Activated CD8-positive, alpha-beta memory T cell treated with anti-CD3 and anti-CD28 coated beads for 1 hour (primary cell): ENCODE measurements at places on chromosomes 4 and X.

GRCh38 chr4:11480683-11481082 is 52.0 kb upstream of the HS3ST1 start:
- no peak for DNase-seq

DNA sequence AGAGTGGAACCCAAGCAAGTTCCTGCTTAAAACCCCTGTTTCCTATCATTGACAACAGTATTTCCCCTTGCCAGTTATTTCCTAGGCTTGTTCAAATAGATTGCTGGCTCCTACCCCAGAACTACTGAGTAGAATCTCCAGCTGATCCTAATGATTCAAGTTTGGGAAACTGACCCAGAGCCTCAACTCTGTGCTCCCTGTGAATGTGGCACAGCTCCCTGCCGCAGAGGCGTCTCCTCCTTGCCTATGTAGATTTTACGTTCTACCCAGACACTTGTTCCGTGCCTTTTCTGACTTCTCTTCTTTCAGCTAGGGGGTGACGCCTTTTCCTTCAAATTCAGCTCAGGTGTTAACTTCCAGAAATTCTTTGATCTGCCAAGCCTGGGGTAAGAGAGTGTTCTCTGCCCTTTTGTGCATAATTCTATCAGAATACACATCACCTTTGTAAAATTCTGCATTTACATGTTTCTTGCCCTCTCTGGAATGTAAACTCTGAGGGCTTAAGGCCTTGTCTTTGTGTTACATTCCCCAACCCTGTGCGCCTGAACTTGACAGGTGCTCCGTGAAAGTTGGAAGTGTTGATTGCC is 4.4 kb downstream of the LSM6 start:
- no peak for DNase-seq

- DNase-seq, result no peak
Observed at GRCh38 chrX:129728061-129728460, 10.7 kb upstream of the XPNPEP2 start.

- DNase-seq, result no peak
Observed at GRCh38 chr4:43999669-44000068, 448.9 kb downstream of the KCTD8 start.

DNA sequence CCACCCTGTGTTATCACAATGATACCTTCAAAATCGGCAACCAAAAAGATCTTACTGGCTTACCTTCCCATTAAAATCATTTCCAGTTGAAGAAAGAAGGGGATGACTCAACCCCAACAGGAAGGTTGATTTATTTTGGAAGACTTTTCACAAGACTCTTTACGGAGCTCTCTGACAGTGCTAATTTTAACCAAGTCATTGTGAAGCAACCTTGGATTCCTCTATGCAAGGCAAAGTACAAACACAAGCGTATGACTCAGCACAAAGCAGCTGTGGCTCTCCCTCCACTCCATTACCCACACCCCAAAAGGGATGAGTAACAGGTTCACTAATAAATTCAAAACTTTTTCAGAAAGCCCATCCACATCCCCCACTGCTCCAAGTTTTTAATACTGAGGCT is 213.8 kb upstream of the FGF13 start:
- DNase-seq, result no peak

- no peak for DNase-seq
Observed at GRCh38 chr4:98662626-98663225, 4.3 kb upstream of the TSPAN5 start.

- no peak for DNase-seq
Observed at GRCh38 chr4:74203467-74203866, 45.5 kb downstream of the MTHFD2L start.

DNA sequence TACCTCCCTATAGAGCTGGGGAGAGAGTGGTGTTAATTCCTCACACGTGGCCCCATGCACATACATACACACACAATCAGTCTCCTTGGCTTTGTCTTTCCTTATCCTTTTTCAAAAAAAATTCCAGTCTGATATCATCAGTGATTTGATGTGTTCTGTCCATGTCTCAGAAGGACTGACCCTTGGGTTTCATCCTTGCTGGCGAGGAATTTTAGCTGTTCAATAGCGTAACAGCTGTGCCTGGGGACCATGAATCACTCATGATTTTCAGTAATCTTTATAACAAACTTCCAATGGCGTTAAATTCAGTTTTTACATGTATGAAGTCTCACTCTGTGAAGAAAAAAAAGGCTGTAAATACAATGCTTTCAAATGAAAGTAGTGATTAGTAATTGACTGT is 204.6 kb downstream of the RBMX2 start:
- no peak for DNase-seq

GRCh38 chr4:159271856-159272255 is 169.0 kb downstream of the RAPGEF2 start:
- no peak for DNase-seq

DNA sequence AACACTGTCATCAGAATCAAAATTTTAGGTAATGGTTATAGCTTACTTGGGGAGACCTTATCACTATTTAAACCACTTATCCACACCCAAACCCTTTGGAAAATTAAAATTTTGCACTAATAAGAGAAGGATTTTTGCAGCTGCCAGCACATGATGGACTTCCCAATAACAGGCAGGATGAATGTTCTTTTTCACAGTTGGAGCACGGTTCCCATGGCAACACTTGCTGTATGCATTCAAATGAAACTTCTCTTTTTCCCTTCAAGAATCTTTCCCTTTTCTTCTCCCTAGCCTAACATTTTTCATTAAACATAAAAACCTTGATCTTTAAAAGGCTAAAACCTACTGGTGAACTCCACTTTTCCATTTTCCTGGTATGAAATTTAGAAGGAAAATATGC is 768.2 kb downstream of the KCTD8 start:
- DNase-seq, result no peak

DNA sequence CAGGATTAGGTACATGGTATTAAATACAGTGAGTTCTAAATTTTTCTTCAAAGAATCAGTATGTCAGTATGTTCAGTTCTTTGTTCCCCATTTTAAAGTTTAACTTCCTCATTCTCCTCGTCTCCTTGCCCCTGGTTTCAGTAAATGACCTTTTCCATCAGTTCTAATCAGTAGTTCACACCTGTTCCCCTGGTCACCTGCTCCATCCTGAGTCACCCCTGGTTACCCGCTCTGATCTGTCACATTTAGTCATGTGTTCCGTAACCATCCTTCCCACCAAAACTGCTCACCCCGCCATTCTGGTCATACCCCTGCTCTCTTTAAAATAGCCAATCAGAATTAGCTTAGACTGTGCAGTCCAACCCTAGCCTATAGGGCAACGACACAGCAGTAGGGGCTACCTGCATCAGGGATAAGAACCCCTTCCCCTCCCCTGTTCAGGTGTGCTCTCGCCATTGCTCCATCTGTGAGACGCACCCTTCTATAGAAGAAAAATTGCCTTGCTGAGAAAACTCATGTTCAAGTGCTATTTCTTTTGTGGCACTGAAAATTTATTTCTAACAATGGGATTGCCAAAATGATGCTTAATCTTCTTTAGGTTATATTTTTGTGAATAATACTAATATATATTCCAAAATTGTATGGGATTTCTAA is 181.3 kb downstream of the OR13H1 start:
- no peak for DNase-seq

GRCh38 chrX:151184705-151185104 is 8.3 kb downstream of the GPR50 start:
- DNase-seq, result no peak

DNA sequence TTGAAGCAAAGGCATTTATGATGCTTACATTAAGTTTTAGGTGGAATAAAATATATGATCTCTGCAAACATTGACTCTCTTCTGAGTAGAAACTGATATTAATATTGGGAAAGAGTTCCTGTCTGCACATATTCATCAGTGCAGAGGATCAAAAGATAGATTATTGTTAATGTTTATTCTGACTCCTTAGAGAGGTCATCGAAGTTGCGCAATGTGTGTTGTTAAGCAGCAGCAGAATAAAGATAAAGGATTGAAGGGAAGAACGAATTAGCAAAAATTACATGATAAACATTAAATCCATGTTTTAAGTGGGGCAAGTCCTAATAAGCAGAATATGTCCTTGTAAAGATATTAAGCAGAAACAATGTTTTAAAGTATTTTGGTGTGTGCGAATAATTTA is 72.6 kb upstream of the MBNL3 start:
- DNase-seq, result no peak

- DNase-seq, result no peak
Observed at GRCh38 chr4:4673070-4673469, 131.2 kb upstream of the STX18 start.

- no peak for DNase-seq
Observed at GRCh38 chrX:7318241-7318640, 170.3 kb upstream of the PUDP start.

DNA sequence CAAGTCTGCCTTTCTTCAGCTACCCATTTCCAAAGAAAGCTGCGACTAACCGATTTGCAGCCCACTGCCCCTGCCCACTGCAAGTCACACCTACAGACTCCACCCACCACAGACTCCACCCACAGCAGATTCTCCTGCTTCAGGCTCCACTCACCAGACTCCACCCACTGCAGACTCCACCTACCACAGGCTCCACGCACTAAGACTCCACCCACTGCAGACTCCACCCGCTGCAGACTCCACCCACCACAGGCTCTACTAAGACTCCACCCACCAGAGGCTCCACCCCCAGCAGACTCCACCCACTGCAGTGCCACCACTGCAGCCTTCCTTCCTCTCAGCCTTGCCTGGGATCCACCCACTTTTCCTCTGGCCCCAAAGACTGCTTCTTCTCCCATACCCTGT is 41.3 kb downstream of the ABLIM2 start:
- DNase-seq, result no peak

GRCh38 chrX:24242649-24243175 is 71.2 kb downstream of the SUPT20HL2 start:
- DNase-seq, result no peak

DNA sequence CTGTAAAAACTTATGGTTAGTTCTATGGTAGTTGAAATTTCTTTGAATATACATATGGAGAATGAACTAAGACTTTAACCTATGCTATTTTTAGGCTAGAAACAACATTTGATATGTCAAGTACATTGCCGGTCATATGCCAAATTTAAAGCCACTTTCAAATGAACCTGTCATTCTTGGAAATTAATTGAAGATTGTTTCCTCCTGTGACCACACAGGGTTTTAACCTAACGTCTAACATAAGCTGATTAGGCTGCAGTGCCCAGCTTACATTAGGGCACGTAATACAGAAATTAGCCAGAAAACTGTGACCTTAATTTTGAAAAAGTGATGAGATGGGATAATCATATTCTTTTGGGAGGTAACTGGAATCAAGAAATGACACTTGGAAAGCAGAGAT is 645.9 kb downstream of the FSTL5 start:
- no peak for DNase-seq

- no peak for DNase-seq
Observed at GRCh38 chr4:14176613-14177012, 549.1 kb upstream of the BOD1L1 start.

DNA sequence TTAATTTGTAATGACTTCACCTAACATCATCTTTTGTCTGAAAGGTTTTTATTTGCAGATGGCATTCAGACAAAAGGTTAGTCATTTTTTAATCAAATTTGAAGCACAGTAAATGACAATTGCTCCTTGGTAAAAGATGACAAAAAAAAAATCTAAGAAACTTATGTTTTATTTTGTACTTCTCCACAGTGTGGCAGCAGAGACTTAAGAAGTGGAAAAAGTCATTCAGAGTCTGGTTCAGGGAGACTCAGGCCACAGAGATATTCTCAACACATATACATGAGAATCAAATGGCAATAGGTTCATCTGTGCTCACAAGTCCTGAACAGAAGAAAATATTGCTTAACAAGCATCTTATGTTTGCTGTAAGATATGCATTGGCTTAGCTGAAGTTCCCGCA is 436.2 kb downstream of the KCNIP4 start:
- no peak for DNase-seq

GRCh38 chr4:139200506-139200905 is 23.5 kb upstream of the ELF2 start:
- DNase-seq, result no peak

- DNase-seq, result no peak
Observed at GRCh38 chrX:141669689-141670088, 28.9 kb downstream of the SPANXD start.
